Dermis microvascular lymphatic vessel endothelial cell (primary cell): ENCODE measurements at places on chromosomes 11 and 22.
A peak's percentile ranks its signal among the peaks of the same experiment; 100 is the strongest.

- DNase-seq: no peak
These were observed 64.6 kb upstream of the TTC12 start for GRCh38 chr11:113249786-113250185.

- no peak for DNase-seq
These were observed 25.3 kb upstream of the TESMIN start for GRCh38 chr11:68776442-68777235.

GRCh38 chr11:73451896-73452295 lies 75.7 kb downstream of the RELT start:
- DNase-seq: no peak

- peak; percentile 30 for DNase-seq
These were observed 113.7 kb downstream of the ETS1 start for GRCh38 chr11:128473636-128474035.
